ENCODE measurements at places on chromosomes 2 and 18. TPM values are rescaled to one million over a fixed set of nuclear protein-coding genes. Genes with fewer than 3 reads are reported as not detected.

DNA sequence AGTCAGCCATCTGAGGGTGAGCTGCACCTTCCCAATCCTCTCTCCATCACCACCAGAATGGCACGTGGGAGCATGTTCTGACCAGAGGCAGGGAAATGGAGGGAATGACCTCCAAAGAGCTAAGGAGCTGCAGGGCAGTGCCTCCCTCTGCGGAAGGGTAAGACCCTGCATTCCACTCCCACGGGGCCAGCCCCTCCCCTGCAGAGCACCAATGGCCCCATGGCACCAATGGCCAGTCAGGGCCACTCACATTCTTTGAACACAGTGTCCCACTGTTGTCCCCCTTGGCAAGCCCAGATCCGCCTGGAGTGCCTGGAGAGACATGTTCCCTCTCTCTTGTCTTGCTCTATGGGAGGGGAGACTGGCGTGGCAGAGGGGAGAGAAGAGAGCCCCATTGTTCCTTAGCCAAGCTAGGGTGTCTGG, 164.4 kb downstream of the TNS1 start:
- DNase-seq: no peak

DNA sequence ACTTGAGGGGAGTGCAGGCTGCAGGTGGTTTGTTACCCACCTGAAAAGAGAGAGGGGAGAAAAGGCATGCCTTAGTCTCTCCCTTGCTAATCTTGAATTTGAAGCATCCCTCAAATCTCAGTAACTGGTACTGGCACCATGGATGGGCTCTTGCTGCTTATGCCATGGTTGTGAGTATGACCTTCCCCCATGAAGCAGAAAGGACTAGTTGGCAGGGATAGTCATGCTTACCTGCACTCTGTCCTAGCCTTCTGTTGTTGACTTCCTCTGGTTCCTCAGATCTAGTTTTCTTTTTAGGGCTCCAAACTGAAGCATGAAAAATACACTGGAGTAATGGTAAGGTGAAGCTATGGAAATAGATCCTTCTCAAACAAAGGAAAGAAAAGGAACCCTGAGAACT, 191.2 kb downstream of the SPAG16 start:
- DNase-seq: no peak

DNA sequence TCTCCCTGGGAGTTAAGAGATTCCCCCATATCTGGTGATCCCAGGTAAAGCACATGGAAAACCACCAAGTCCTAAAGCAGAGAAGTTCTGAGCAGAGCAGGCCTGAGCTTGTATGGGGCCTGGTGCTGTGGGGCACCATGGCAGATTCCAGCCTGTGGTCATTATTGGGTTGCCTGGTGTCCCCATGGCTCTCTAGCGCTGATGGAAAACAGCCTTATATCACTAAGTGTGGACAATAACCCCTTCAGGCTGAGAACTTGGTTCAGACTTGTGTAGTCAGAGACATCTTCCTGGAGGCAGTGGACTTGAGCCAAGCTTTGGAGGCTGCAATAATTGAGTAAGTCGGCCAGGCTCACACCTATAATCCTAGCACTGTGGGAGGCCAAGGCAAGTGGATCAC, 96.8 kb downstream of the MCFD2 start:
- no peak for DNase-seq

GRCh38 chr18:63928331-63928730, 20.6 kb downstream of the SERPINB10 start:
- no peak for DNase-seq

DNA sequence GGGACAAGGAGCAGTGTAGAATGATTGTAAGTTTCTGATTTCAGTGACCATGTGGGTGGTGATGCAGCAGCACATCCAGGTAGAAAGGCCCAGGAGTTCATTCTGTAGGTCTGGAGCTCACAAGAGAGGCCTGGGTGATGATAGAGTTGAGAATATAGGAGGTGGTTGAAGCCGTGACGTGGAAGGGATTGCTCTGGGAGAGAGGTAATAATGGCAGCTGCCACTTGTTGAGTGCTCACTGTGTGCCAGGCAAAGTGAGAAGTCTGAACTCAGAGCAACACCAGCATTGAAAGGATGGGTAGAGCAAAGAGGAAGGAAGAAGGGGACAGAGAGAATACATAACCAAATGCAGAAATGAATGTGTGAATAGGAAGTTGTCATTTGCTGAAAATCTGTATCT, 3.3 kb downstream of the TTLL4 start:
- DNase-seq: no peak

DNA sequence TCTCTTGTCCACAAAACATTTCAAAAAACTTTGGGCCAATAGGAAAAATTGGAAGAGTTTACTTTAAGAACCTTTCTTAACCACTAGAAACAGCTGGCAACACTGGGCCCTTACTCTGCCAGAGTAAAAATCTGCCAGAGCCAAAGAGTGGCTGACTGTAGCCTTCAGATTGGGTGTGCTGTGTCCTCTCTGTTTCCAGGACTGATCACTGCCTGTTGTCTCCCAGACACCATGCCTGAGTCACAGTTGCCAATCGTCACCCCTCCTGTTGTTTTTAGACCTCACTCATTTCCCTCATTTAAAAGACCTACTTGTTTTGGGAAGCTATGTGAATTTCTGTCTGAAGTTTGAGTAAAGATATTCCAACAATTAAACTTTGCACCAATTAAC, 159.1 kb downstream of the PPP1R1C start:
- DNase-seq: no peak

DNA sequence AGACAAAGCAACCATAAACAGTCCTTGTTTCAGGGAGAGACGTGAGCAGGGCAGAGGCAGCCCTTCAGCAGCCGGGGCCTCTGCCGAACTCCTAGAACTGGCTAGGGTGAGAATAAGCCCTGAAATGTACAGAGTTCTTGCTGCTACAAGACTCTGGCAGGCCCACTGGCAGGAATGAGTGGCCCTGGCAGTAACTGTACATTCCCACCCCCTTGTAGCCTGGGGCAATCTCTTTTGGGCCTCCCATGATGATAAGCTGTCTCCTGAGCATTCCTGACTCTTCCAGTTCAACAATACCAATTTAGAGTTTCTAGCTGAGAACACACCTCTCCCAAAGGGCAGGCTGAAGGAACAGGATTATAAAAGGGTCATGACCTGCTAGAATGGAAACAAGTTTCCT, 54.3 kb downstream of the HAUS1 start:
- peak; percentile 39 for DNase-seq

ALPG gene
- total RNA-seq: not detected

GRCh38 chr2:102029405-102029804, 37.6 kb downstream of the IL1R2 start:
- no peak for DNase-seq

OR6B2 gene
- not detected for total RNA-seq

GRCh38 chr18:71374294-71375000, 1085.6 kb downstream of the SOCS6 start:
- no peak for DNase-seq

GRCh38 chr2:20582600-20583221, 68.2 kb downstream of the HS1BP3 start:
- no peak for DNase-seq

DNA sequence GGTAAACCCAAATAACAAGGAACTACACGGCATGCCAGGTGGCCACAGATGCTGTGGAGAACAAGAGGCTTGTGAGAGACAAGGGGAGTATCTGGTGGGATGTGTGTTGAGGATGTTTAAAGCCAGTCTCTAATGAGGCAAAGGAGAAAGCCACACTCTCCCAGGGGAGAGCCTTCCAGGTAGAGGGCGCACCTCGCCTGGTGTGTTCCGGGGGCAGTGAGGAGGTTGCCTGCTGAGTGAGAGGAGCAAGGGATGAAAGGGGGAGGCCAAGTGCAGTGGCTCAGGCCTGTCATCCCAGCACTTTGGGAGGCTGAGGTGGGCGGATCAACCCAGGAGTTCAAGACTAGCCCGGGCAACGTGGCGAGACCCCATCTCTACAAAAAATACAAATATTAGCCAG, 16.2 kb downstream of the SAG start:
- DNase-seq: no peak

- DNase-seq: no peak
Measured at GRCh38 chr18:12857991-12858544, 26.0 kb downstream of the PTPN2 start.

- DNase-seq: no peak
Measured at GRCh38 chr2:205053827-205054410, 508.6 kb downstream of the PARD3B start.

EHD3 gene
- total RNA-seq: 3.1 TPM

MLPH gene
- 82.9 TPM for total RNA-seq

- no peak for DNase-seq
Measured at GRCh38 chr2:103132536-103133217, 370.8 kb downstream of the TMEM182 start.

- peak; percentile 12 for DNase-seq
Measured at GRCh38 chr2:121382744-121383143, 97.7 kb upstream of the TFCP2L1 start.

- DNase-seq: peak; percentile 79
Measured at GRCh38 chr2:206693399-206694137, 24.6 kb downstream of the DYTN start.
